Neural cell (in vitro differentiated cells): ENCODE measurements at places on chromosomes 5 and 9. TPM values are rescaled to one million over a fixed set of nuclear protein-coding genes. Genes with fewer than 3 reads are reported as not detected.

BAAT gene
- polyA plus RNA-seq = 0.44 and 0.61 TPM in 2 replicates

FOXD1 gene
- not detected in 2 replicates for polyA plus RNA-seq

GABRG2 gene
- 33.4 and 35.8 TPM in 2 replicates for polyA plus RNA-seq

ENDOG gene
- polyA plus RNA-seq = 60.1 and 61.5 TPM in 2 replicates

BNIP1 gene
- 23.3 and 26.2 TPM in 2 replicates for polyA plus RNA-seq

TLR4 gene
- polyA plus RNA-seq = 0.07 and 0.74 TPM in 2 replicates

ARHGEF28 gene
- not detected in 2 replicates for polyA plus RNA-seq

GFPT2 gene
- 7.4 and 9.2 TPM in 2 replicates for polyA plus RNA-seq

GADD45G gene
- polyA plus RNA-seq = 158 and 161 TPM in 2 replicates

PIP5KL1 gene
- 3.4 and 5.2 TPM in 2 replicates for polyA plus RNA-seq

PCDHA8 gene
- polyA plus RNA-seq = 0.66 and 1.4 TPM in 2 replicates

SOHLH1 gene
- polyA plus RNA-seq = not detected in 2 replicates

KLHL3 gene
- 10.9 and 12.9 TPM in 2 replicates for polyA plus RNA-seq

EPB41L4A gene
- polyA plus RNA-seq = 4.9 and 7.4 TPM in 2 replicates

CCDC112 gene
- 66.2 and 76.7 TPM in 2 replicates for polyA plus RNA-seq

PCDHB2 gene
- polyA plus RNA-seq = 103 and 105 TPM in 2 replicates

LMBRD2 gene
- polyA plus RNA-seq = 22.7 and 25.7 TPM in 2 replicates

TMOD1 gene
- 0.17 and 0.22 TPM in 2 replicates for polyA plus RNA-seq

PCDHA10 gene
- 5.5 and 6.7 TPM in 2 replicates for polyA plus RNA-seq

GHR gene
- polyA plus RNA-seq = 0.31 and 0.86 TPM in 2 replicates

KLF9 gene
- 0.11 and 0.60 TPM in 2 replicates for polyA plus RNA-seq

IFNA13 gene
- polyA plus RNA-seq = not detected in 2 replicates

THBS4 gene
- polyA plus RNA-seq = 6.3 TPM in 2 replicates

KIF4B gene
- not detected in 2 replicates for polyA plus RNA-seq

CDX1 gene
- polyA plus RNA-seq = not detected in 2 replicates

CENPK gene
- polyA plus RNA-seq = 5.6 and 6.5 TPM in 2 replicates

AMBP gene
- not detected in 2 replicates for polyA plus RNA-seq

PCDHGA1 gene
- 0.19 and 0.50 TPM in 2 replicates for polyA plus RNA-seq

CEL gene
- polyA plus RNA-seq = 0.95 and 2.7 TPM in 2 replicates

RUSC2 gene
- 46.4 and 59.3 TPM in 2 replicates for polyA plus RNA-seq

SAXO1 gene
- polyA plus RNA-seq = not detected in 2 replicates

LHX3 gene
- polyA plus RNA-seq = not detected in 2 replicates

LCN15 gene
- polyA plus RNA-seq = not detected in 2 replicates

WNT8A gene
- polyA plus RNA-seq = 0.26 and 0.60 TPM in 2 replicates

C1QTNF3 gene
- 32.0 and 33.1 TPM in 2 replicates for polyA plus RNA-seq

PLAC8L1 gene
- polyA plus RNA-seq = 0.93 and 1.2 TPM in 2 replicates

BTNL9 gene
- 13.9 and 18.7 TPM in 2 replicates for polyA plus RNA-seq

CEP72 gene
- 5.9 and 7.0 TPM in 2 replicates for polyA plus RNA-seq

LRRTM2 gene
- polyA plus RNA-seq = 5.9 and 6.1 TPM in 2 replicates

IFNK gene
- not detected in 2 replicates for polyA plus RNA-seq

ADAMTS16 gene
- polyA plus RNA-seq = 0.92 and 1.3 TPM in 2 replicates

SLC4A9 gene
- polyA plus RNA-seq = not detected in 2 replicates
